ENCODE measurements at places on chromosomes 3 and 15.
A peak's percentile ranks its signal among the peaks of the same experiment; 100 is the strongest.

DNA sequence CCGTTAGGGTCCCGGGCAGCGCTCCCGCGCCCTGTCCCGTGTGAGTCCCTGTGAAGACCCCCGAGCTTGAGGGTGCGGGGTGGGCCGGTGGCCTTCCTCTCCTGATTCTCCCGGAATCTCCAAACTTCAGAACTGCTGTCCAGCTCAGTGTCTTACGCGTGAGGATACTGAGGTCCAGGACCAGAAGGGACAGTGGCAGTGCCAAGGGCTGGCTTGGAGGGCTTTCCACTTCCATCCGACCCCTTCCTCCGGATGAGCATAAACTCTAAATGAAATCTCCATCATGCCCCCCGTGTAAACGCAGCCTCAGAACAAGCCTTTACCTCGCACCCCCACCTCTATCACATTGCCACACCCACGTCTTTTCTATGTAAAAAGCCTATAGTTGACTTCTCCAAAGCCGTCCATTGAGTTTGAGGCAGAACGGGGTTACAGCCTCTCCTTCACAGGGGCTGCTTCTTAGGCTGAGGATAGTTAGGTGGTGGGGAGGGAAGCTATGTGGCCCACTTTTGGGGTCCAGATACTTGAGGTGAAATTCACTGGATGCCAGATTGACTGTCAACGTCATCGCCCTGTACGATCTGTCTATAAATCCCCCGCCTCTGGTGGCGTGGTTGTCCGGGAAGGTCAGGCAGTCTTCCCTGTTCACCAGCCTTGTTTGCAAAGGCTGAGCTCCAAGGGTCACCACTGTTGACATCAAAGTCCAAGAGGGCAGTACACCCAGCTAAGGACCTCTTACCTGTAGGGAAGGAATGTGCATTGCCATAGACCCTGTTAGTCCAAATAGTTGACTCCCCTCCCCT lies 1.1 kb downstream of the EDEM1 start:
- DNase-seq = peak; percentile 40

GRCh38 chr3:177978946-177979345 lies 557.3 kb upstream of the KCNMB2 start:
- DNase-seq = peak; percentile 52

DNA sequence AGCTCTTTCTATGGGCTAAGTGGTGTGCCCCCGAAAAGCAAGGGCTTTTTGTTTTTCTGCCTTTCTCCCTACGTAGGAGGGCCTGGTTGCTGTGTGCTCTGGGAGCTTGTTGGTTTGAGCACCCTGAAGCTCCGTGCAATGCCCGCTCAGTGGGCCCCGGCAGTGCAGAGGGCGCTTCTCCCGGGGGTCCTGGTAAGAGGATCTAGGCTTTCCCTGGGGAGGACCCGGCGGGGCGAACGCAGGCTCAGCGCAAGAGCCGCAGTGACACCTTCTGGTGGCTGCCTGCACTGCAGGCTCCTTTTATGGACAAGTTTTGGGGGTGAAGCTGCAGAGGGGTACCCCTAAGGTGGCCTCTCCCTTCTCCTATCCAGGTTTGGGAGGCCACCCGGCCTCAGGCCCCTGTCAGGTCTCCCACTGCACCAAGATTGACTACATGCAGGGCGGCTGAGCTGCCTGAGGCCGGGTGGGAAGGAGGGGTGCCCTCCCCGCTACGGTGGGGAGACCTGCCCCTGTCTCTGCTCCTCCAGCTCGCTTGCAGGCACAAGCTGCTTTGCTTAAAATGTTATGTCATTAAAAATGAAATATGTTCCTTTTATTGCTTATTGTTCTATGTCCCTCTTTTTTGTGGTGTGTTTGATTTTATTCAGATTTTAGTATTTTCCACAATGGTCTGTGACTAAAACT lies 387.9 kb downstream of the GABRG3 start:
- no peak for DNase-seq

DNA sequence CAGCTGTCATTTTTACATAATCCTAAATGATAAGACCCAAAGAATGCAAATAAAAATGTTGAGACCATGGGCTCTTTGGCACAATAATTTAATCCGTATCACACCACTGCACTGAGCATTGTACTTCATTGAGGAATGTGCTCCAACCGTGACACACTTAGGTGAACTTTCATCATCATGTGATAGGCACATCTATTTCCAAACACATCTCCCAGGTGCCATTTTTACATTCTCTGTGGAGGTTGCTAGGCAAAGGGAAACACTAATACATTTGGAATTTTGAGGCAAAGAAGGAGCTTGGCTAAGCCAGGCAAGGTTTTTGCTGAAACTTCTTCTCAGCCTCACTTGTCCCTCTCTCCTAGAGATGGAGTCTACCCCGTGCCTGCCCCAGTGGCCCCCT lies 68.7 kb downstream of the LRTM1 start:
- peak; percentile 30 for DNase-seq

- DNase-seq = no peak
Measured at GRCh38 chr3:12970684-12971083, 102.5 kb downstream of the IQSEC1 start.

GRCh38 chr3:197369545-197369944 lies 71.1 kb upstream of the DLG1 start:
- no peak for DNase-seq

DNA sequence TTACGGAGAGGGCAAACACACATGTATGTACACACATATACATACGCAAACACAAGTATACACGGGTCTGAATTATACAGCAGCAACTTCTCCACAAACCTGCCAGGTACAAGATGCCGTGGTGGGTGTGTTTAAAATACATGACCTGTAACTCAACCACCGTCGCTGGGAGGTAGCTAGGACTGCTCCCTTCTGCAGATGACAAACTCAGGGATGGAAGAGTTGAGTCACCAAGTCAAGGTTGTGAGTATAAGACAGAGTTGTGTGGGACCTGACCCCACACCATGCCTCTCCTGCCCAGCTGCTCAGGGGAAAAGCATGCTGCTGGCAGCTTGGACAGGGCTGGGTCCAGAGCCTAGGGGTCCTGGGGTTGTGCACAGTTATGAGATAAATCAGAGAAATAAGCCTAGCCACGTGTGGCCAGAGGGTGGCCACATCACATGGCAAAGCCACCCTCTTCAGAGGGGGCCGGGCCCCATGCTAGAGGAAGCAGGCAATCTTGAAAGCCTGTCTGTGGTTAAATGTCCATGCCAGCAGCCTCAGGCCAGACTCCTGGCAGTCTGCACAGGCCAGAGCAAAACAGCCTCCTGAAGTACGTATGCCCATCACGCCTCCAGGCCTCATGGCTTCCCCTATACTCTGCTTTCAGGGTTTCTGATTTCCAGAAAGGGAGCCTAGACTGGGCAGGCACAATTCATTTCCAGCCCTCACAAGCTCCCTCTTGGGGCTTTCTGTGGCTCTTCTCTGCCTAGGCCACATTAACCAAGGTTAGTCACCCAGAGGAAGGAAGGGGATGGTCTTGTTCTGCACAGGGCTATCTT lies 107.7 kb upstream of the RPL32 start:
- DNase-seq = peak; percentile 20

GRCh38 chr3:108552267-108553159 lies 36.7 kb downstream of the CIP2A start:
- peak; percentile 65 for DNase-seq

- DNase-seq = no peak
Measured at GRCh38 chr15:95761501-95762165, 568.9 kb upstream of the NR2F2 start.

- no peak for DNase-seq
Measured at GRCh38 chr15:64862408-64862807, 20.7 kb downstream of the PLEKHO2 start.

DNA sequence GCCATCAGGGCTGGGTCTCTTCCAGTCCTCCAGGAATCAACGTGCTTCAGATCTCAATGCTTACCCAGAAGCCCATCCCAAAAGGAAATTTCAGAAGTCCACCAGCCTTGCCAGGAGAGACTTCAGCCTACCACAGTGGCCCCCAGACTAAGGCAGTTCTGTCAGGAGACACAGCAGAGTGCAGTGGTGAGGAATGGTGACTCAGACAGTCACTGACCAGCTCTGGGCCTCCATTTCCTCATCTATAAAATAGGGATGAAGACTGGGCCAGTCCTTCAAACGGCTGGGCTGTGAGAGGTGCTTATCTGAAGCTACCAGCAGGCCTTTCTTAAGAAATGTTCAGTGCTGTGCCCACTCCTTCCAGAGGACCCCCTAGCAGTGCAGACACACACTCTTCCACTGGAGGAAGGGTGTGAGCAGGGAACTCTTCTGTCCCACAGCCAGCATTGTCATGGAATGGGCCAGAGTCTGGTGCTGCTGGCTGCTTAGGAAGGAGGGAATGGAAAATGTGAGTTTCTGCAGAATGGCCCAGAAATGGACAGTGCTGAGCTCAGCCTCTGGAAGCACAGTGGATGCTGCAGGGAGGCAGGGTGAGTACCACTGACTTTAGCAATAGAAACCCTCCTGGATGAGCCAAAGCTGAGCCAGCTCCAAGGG lies 41.6 kb upstream of the DUSP7 start:
- no peak for DNase-seq

GRCh38 chr3:127475975-127476705 lies 114.4 kb downstream of the TPRA1 start:
- DNase-seq = no peak

DNA sequence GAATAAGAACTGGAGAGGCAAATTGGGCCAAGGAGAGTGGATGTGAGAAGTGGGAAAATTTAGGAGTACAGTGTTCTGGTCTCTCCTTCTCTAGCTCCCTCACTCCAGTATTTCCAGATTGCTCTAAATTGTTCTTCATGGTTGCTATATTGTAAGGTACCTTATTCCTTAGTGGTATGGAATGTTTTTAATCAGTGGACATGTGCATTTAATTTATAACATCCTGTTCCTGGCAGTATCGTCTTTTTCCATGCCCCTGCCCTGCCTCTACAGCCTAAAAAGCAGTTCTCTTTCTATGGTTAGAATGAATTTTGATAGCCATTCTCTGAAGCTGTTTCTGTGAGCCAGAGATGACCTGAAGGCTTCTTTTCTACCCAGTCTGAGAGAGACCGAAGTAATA lies 180.5 kb downstream of the TCF12 start:
- DNase-seq = no peak

DNA sequence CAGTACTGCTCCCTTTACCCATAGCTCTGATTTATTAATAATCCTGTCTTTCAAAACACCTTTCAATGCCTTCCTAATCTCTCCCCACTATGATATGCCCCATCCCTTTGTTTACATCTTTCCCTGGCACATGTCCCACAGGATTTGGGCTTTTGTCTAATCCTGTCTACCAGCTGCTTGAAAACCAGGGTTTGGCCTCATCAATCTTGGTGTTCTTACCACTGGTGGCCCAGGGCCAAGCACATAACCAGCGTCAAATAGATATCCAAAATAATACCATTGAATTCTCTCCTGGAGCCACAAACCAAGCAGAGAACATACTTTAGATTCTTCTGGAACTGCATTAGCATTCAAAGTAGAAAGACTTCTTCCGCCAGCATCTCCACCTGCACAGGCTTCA lies 104.8 kb upstream of the PPP2R3A start:
- no peak for DNase-seq

DNA sequence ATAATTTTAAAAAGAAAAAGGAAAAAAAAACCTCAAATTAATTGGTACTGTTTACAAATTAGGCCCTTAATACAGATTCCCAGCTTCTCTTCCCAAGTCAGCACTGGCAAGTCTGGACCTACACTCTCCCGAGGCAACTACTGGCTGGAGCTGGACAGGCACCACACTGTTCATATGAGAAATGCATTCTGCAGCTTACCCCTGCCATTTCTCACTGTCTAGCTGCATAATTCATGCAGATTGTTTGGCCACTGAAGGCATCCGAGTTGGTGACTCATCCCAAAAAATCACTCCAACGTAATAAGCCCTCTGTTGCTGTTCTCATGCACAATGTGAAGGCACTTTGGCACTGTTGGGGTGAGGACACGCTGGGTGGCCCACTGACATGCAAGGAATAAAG lies 45.3 kb downstream of the ROPN1B start:
- DNase-seq = peak; percentile 55

DNA sequence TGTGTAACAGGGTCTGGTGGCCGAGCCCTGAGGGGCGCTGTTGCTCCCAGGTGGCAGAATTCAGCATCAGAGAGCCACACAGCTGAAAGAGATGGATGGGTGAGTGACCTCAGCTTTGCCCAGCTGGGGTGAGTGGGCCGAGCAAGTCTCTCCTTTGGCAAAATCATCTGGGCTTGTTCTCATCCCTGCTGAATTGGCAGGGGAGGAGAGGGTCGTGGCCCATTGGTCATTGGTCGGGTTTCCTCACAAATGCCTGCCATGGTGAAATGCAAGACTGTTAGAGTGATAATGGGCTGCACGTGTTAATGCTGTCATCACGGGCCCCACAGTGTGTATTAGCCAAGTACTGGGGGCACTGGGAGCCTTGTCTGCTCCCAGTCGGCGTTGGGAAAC lies 15.9 kb downstream of the ABHD2 start:
- DNase-seq = peak; percentile 72

DNA sequence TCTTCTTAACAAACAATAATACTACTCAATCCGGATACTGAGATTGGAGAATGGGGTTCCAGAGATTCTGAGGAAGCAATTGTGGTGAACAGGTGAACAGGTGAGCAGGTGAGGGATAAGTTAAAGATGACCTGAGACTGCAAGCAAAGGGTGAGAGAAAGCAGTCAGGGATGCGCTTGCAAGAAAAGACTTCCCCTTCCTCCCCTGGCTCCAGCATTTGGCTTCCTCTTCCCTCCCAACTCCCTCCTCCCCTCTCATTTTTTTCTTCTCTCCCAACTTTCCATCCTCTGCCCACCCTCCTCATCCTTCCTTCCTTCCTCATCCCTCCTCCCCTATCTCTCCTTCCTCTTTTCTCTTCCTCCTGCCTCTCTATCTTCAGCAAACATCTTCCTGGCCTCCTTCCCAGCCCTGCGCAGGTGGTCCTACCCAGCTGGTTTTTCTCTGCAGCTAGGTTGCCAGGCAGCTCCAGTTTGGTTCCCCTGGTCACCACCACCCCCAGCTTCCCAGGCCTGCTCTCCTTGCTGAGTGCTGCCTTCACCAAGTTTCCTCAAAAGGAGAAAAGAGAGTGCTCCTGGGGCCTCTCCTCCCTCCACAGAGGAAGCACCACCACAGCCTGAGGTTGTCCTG lies 10.4 kb upstream of the VIPR1 start:
- DNase-seq = no peak

DNA sequence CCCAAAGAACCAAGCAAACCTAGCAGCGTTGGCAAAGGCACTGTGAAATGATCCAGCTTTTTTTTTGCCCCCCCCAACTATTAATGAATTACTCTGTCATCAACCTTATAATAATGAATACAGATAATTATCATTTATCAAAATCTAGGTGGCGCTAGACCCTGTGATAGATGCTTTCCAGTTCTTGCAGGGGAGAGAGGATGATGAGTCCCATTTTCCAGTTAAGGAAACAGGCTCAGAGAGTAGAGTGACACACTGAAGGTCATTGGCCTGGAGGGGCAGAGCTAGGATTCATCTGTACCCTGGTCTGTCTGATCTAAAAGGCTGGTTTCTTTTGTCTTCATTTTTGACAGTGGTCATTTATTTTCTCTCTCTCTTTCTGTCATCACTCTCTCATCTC lies 5.0 kb downstream of the ACOX2 start:
- no peak for DNase-seq

GRCh38 chr3:177733936-177734335 lies 536.7 kb upstream of the TBL1XR1 start:
- DNase-seq = no peak

DNA sequence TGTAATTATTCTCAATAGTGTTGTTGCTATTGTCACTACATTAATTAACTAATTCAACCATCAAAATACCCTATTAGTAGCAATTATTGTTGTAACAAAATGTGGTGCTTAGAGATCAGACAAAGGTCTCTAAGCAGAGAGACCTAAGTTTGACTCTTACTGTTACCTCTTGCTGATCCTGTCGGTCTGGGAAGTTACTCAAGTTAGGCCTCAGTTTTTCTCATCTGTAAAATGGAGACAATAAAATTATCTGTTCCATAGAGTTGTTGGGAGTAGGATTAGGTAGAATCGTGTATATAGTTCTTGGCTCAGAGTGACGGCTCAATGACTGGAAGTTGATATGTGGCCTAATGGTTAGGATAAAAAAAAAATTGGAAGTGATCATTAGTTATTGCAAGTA lies 69.8 kb upstream of the ARL8B start:
- DNase-seq = no peak
